NB4 (cell line): ENCODE measurements at places on chromosomes 13 and 19.

GRCh38 chr19:51392701-51393100 is 2.3 kb upstream of the C19orf84 start:
- DNase-seq, result no peak

DNA sequence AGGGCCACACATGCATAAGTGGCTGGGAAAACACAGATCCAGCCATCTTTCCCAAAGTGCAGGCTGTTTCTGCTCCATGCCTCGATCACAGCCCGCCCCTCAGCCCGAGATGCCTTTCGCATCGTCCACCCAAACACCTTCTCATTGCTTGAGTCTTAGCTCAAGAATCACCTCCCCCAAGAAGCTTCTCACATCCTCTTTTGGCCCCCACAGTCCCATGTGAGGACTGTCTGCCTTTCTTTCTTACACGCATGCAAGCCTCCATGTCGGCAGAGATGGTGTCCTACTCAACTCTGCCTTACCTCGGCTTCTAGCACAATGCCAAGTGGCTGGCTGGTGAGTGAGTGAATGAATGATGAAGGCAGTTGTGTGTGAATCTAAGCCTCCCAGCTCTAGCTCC is 18.1 kb upstream of the GSX1 start:
- DNase-seq, result no peak

- no peak for DNase-seq
Measured at GRCh38 chr13:46571189-46571908, 18.4 kb downstream of the LRCH1 start.

GRCh38 chr13:44854313-44855060 is 134.8 kb downstream of the NUFIP1 start:
- DNase-seq, result no peak

GRCh38 chr13:35649162-35649561 is 172.7 kb upstream of the MAB21L1 start:
- DNase-seq, result peak; percentile 22

DNA sequence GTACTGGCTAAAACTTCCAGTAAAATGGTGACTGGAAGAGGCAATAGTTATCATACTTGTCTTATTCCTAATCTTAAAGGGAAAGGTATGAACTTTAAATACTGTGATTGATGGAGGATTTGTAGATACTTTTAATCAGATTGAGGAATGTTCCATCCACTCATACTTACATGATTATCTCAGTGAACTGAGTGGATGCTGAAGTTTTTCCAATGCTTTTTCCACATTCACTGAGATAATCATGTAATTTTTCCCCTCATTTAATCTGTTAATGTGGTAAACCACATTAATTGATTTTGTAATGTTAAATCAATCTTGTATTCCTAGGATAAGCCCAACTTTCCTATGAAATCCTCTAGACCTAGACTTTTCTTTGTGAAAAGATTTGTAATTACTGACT is 17.2 kb upstream of the SCEL start:
- DNase-seq, result no peak

DNA sequence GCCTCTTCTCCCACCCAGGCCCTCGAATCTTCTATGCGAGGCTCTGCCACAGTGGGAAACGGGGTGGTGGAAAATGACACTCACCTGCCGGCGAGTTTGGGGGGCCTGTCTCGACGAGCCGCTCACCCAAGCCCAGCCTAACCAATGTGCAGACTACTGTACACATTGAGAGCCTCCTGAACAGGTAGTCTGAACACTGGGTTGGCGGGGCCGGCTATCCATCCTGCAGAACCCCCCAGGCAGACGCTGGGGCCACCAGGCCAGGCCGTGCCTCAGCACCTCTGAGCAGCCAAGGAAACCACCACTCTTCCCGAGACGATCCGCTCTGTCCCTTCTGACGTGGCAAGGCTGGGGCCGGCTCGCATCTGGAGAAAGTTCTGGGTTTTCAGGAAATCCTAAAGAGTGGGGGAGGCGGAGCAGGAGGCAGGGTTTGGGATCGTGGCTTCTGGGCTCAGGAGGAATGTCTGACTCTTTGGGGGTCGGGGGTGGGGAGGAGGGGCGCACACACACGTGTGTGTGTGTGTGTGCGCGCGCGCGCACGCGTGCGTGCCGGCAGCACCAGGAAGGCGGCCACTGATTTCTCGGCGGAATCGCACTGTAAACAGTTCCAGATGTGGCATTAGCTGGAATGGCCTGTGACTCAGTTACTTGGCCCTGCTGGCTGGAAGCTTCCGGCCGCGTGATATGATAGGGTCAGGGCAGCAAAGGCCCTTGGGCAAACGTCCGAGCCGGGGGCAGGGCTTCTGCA is 18.5 kb downstream of the TMED1 start:
- no peak for DNase-seq

GRCh38 chr19:34525001-34525400 is 43.4 kb downstream of the WTIP start:
- no peak for DNase-seq

GRCh38 chr13:100098445-100099116 is 9.7 kb downstream of the PCCA start:
- DNase-seq, result no peak

- no peak for DNase-seq
Measured at GRCh38 chr13:102386461-102386860, 15.4 kb downstream of the FGF14 start.

GRCh38 chr19:8445488-8446001 is 770 bp downstream of the HNRNPM start:
- peak; percentile 85 for DNase-seq

DNA sequence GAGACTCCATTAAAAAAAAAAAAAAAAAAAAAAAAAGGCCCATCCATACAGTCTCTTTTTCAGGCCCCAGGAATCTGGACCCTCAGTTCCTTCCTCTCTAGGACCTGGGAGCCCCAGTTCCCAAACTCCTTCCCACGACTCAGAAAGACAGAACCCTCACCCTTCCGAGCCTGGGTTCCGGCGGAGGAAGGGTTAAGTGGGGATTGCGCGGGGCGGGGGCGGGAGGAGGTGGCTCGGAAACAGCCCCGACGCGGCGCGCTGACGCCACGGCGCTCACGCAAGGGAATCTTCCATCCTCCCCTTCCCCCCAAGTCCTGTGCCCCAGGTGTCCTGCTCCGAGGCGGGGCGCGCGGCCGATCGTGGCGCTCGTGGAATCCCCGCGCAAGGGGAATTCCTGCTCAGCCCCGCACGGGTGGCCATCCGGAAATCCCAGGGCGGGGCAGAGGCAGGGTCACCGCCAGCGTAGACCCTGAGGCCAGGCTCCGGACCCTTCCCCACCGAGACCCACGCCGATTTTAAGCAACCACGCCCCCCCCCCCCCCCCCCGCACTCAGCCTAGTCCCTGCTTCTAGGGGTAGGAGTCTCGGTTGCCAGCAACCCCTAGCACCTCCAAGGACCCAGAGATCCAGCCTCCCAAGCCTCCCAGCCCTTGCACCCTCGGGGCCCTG is 659 bp downstream of the NFKBID start:
- peak; percentile 81 for DNase-seq

- no peak for DNase-seq
Measured at GRCh38 chr13:95485518-95486144, 66.9 kb upstream of the CLDN10 start.

- DNase-seq, result peak; percentile 20
Measured at GRCh38 chr13:23592596-23592995, 22.4 kb downstream of the TNFRSF19 start.

DNA sequence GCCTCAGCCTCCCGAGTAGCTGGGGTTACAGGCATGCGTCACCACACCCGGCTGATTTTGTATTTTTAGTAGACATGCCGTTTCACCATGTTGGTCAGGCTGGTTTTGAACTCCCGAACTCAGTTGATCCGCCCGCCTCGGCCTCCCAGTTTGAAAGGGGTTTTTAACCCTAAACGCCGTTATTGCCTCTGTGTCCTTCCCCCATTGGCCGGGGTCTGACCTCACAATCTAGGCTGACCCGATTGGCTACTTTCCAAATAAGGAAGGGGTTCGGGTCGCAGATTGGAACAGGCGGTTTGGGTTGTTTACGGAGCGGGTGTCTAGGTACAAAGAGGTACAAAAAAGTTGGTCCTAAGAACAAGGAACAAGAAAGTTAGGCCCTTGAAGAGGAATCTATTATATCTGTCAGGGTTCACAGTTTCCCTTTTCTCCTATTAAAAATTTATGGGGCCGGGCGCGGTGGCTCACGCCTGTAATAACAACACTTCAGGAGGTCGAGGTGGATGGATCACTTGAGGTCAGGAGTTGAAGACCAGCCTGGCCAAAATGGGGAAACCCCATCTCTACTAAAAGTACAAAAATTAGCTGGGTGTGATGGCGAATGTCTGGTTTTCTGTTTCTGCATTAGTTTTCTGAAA is 1.0 kb downstream of the ZNF253 start:
- DNase-seq, result peak; percentile 43

GRCh38 chr13:35976126-35976525 is 155.1 kb downstream of the DCLK1 start:
- DNase-seq, result no peak

DNA sequence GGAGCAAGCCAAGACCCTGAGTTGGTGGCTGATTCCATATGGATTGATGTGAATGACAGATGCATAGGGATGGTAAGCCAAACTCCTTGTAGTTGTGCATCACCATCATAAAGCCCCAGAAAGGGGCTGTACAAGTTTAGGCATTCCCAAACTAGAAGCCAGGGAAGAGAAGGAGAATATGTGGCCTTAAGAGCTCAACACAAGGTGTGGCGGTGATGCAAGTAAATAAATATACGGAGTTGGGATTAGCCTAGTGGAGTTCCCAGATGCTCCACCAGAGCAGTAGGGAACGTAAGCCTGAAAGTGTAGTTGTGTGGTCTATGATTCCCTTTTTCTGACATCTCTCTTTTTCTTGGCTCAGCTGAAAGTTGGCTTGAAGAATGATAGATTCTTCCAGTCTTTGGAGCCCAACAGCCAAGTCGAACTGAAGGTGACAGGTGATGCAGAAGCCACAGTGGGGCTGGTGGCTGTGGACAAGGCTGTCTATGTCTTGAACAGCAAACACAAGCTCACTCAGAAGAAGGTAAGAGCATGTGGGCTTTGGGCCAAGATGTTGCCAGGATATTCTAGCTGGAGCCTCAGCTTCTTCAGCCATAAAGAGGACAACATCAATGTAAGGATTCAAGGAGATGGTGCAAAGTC is 30.1 kb downstream of the RDH8 start:
- no peak for DNase-seq

GRCh38 chr19:40309666-40310065 is 24.5 kb upstream of the AKT2 start:
- DNase-seq, result no peak

- DNase-seq, result peak; percentile 78
Measured at GRCh38 chr19:40147693-40148347, 43.4 kb upstream of the MAP3K10 start.

DNA sequence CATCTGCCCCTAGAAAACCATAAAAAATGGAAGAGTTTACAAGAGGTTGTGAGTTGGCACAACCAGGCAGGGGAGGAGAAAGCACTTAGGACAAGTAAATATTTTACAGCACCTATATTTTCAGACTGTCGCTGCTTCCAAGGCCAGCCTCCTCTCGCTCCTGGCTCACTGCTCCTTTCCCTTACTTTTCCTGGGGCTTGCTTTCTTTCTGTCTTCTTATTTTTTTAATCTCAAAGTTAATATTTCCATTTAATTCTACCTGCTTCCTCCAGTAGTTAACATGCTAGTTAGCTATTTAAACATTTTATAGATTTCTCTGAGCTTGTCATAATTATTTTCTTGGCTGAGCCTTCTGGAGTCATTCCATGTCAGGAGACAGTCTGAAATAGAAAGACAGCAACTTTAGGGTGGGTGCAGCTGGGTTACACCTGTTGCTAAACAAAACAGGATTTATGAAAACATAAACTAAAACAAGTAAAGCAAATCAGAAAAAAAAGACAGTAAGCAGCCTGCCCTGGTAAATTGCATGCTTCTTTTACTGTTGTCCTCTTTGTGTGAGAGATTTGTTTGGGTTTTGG is 330.1 kb downstream of the DLEU7 start:
- peak; percentile 46 for DNase-seq

DNA sequence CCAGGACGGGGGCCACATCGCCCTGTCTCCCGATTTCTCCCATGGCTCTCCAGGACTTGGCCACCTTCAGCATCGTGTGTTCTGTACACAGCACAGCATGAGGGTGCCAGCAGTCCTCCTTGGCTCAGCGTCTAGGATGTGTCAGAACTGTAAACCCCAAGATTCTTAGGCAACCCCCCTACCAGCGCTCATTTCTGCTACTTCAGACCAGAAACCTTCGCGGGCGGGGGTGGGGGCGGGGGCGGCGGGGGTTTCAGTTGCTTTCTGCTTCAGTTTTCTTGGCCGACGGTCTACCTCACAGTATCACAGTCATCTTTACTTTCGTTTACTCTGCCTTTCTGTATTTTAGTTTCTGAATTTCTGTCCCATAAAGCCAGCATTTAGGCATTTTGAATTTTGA is 82.4 kb downstream of the GGACT start:
- DNase-seq, result no peak

- DNase-seq, result peak; percentile 14
Measured at GRCh38 chr19:37079238-37079637, 1.0 kb downstream of the ZNF420 start.

DNA sequence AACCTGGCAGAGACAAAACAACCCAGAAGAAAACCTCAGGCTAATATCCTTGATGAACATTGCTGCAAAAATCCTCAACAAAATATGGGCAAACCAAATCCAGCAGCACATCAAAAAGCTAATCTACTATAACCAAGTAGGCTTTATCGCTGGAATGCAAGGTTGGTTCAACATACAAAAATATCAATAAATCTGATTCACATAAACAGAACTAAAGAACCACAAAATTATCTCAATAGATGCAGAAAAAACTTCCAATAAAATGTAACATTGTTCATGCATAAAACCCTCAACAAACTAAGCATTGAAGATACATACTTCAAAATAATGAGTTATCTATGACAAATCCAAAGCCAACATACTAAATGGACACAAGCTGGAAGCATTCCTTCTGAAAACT is 8.8 kb downstream of the ZNF724 start:
- DNase-seq, result peak; percentile 37

DNA sequence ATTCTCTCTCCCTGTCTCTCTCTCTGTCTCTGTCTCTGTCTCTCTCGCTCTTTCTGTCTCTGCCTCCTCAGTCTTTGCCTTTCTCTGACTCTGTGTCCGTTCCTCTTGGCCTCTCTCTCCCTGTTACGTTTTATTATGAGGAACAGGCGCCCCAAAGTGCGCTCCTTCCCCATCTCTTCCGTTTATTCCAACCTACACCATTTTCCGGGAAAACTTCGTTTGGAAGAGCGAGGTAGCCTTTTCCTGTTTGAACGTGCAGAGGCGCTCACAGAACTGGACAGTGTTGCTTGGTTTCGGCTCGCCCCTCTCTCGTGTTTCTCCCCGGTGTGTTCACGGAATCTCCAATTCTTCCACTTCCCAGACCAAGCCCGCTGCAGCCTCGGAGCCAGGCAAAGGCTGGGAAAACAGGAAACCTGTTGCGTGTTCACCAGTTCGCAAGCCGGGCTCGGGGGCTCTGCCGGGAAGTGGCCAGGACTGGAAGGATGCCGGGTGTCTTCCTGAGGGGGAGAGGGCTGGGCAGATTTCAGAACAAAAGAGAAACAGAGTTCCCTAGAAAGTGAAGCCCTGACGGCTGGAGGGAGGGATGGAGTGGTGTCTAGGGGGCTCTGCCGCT is 605 bp downstream of the TMEM255B start:
- DNase-seq, result no peak
